ENCODE measurements at places on chromosomes 13 and 19. TPM values are rescaled to one million over a fixed set of nuclear protein-coding genes. Genes with fewer than 3 reads are reported as not detected.

LILRB1 gene
- total RNA-seq: not detected

MBD3L2 gene
- not detected for total RNA-seq

KCNC3 gene
- total RNA-seq: 17.2 TPM

ZNF527 gene
- 5.3 TPM for total RNA-seq

C13orf42 gene
- total RNA-seq: not detected

Data from T-helper 1 cell treated with Interleukin-12 subunit alpha and Interleukin-12 subunit beta and Interleukin-4 antibody, amounts not matched to agents 30 ng/mL and 1 ng/mL, for 36 hours (primary cell).